ENCODE measurements at places on chromosomes 2 and 18.

GRCh38 chr2:108942888-108943287 lies 46.1 kb downstream of the EDAR start:
- no peak for DNase-seq

DNA sequence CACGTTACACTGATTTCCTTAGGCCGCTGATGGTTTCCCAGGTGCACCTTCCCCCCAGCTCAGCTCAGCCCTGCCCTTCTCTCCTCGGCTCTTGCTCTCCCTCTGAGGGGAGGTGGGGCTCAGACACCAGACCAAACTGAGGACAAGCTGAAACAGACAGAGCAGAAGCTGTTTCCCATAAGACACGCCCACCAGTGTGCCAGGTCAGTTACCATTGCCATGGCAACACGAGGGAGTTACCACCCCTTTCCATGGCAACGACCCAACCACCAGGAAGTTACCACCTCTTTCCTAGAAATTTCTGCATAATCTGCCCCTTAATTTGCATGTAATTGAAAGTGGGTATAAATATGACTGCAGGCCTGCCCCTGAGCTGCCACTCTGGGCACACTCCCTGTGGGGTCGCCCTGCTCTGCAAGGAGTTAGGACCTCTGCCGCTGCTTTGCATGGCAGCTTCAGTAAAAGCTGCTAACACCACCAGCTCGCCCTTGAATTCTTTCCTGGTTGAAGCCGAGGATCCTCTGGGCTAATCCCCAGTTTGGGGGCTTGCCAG lies 120.9 kb upstream of the SMIM21 start:
- no peak for DNase-seq

GRCh38 chr2:105654474-105655004 lies 90.2 kb upstream of the NCK2 start:
- DNase-seq, result no peak

DNA sequence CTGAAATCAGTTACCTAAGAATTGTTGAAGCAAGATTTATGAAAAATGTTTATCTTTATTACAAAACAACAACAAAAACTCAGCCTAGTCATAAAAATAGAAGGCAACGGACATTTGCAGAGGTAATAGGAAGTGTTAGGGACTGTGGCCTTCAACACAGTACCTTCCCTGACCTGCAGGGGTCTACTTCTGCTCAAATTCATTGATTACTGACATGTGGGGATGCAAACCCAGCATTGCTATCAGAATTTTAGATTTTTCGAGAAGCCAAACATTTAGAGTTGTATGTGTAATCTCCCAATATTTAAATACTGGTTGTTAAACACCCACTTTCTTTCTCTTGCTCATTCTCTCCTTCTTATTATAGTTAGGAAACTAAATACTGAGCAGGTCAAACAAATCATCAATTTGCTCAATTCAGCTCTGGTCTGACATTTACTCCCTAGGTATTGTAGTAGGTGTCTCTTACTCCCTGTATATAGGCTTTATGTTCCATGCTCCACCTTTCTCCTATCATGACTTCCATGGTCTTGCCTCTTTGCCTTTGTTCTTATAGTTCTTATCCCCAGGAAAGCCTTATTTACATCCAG lies 198.5 kb downstream of the UBE2E3 start:
- DNase-seq, result peak; percentile 20

DNA sequence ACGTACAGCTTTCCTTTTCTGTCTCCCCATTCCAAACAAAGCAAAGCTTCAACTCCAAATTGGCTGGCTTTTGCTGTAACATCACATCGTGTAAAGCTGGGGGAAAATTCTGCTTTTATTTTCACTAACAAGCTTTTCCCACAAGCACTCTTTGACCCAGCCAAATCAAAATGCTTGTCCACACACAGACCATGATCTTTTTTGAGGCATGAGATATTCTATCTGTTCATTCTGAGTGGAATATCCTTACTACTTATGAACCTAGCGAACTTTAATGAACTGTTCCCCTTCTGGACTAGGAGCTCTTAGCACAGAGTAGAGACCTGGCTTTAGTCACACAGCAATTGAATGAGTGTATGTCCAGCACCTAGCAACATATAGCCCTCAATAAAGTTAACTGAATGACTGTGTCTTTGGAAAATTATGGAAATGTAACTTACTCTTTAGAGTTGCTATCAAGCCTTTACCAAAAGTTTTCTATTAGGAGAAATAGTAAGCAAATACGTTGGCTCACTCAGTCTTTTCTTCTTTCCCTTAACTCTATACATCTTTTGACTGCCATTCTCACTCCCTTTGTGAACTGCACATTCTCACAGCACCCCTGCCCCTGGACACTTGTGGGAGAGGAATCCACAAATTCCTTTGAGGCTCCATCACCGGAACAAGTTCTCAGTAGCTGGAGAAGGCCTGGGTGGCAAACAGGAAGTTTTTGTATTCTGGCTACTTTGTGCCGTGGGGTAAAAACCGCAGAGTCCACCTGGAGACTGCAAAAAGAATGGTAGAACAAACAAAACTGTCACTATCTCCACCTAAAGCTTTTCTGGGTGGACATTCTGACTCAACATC lies 1.3 kb upstream of the UBE2E3 start:
- no peak for DNase-seq

- DNase-seq, result no peak
These were observed 39.2 kb downstream of the ARHGEF4 start for GRCh38 chr2:130875935-130876334.

DNA sequence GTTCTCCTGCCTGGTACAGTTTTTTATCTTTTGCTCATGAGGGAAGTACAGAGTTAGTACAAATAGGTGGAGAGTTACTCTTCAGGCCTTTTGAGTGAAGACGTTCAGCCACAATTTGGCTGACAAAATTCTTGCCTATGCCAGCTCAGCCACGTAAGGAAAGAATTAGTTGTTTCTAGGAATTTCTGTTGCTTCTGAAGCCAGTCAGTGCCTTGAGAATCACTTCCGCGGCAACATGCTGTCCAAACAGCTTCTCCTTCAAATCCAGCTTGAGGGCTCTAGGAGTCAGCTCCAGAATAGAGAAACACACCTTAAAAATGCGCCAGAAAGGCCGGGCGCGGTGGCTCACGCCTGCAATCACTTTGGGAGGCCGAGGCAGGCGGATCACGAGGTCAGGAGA lies 27.5 kb downstream of the M1AP start:
- DNase-seq, result no peak

GRCh38 chr18:70195014-70195614 lies 10.4 kb downstream of the RTTN start:
- no peak for DNase-seq

GRCh38 chr2:184091456-184091855 lies 506.9 kb upstream of the ZNF804A start:
- no peak for DNase-seq

GRCh38 chr18:2881088-2881839 lies 34.5 kb downstream of the EMILIN2 start:
- no peak for DNase-seq

- no peak for DNase-seq
These were observed 107.0 kb downstream of the SMIM21 start for GRCh38 chr18:75320506-75320905.

- DNase-seq, result no peak
These were observed 32.7 kb upstream of the ZSWIM2 start for GRCh38 chr2:186881660-186882059.

DNA sequence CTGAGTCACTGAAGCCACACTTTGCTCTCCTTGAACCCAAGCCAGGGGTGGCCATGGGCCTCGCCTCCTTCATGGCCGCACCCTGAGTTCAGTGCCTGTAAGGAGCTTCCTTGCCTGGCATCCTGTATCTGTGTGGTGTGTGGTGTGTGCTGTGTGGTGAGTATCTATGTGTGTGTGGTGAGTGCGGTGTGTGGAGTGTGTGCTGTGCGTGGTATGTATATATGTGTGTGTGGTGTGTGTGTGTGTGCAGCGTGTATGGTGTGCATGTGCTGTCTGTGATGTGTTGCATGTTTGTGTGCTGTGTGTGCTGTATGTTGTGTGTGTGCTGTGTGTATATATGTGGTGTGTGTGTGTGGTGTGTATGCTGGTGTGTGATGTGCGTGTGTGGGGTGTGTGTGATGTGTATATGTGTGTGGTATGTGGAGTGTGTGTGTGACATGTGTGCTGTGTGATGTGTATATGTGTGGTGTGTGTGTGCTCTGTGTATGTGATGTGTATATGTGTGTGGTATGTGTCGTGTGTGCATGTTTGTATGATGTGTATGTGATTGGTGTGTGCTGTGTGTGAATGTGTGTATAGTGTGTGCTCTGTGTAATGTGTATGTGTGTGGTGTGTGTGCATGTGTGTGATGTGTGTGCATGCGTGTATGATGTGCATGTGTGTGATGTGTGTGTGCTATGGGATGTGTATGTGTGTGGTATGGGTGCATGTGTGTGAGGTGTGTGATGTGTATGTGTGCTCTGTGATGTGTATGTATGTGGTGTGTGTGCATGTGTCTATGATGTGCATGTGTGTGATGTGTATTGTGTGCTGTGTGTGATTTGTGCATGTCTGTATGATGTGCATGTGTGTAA lies 22.6 kb downstream of the PRELID3A start:
- DNase-seq, result no peak

DNA sequence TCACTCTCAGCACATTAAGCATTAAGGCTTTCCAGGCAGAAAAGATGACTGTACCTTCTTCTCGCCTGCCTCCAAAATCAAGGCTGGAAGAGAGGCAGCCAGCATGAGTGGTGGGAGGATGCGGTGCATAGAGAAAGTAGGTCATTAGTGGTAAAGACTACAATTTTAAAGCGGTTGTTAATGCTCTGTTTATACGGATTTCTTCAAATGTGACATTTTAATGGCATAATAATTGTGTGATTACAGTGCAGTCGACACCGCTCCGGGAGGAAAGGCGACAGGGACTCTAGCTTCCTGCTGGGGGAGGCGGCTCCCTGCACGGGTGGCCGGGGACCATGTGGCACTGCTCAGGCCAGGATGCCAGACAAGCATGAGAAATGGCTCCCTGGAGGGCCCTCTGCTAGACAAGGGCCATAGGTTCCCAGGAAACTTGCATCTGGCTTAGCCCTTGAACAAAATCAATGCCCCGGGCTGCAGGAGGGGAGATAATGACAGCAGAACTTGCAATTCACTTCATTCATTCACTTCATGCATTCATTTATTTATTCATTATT lies 129.6 kb downstream of the GALNT14 start:
- DNase-seq, result no peak

- no peak for DNase-seq
These were observed 86.5 kb upstream of the EPB41L3 start for GRCh38 chr18:5630057-5630899.

DNA sequence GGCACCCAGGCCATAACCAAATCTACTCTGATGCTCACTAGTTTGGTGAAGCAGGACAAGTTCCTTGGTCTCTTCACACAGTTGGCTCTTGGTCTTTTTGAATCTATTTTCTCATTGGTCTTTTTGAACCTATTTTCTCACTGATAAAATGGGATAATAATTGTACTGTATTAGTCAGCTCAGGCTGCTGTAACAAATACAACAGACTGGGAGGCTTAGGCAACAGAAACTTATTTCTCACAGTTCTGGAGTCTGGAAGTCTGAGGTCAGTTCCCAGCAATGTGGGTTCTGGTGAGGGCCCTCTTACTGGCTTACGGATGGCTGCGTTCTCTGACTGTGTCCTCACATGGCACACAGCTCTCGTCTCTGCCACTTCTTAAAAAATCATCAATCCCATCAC lies 63.5 kb downstream of the C1D start:
- no peak for DNase-seq

DNA sequence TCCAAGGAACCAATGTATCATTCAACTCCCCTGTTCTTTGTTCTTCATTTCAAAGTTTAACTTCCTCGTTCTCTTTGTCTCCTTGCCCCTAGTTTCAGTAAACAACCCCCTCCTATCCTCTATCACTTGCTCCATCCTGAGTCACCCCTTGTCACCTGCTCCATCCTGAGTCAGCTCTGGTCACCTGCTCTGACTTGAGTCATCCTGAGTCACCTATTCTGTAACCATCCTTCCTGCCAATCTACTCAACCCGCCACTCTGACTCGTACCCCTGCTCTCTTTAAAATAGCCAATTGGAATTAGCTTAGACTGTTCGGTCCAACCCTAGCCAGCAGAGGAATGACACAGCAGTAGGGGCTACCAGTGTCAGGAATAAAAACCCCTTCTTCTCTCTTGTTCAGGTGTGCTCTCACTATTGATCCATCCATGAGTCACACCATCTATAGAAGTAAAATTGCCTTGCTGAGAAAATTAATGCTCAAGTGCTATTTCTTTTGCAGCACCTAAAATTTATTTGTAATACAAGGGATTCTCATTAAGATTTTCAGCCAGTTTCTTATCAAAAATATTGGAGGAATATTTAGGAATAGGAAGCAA lies 326.8 kb downstream of the AKAIN1 start:
- DNase-seq, result no peak

- no peak for DNase-seq
These were observed 54.7 kb downstream of the RTN4 start for GRCh38 chr2:54995553-54995952.

DNA sequence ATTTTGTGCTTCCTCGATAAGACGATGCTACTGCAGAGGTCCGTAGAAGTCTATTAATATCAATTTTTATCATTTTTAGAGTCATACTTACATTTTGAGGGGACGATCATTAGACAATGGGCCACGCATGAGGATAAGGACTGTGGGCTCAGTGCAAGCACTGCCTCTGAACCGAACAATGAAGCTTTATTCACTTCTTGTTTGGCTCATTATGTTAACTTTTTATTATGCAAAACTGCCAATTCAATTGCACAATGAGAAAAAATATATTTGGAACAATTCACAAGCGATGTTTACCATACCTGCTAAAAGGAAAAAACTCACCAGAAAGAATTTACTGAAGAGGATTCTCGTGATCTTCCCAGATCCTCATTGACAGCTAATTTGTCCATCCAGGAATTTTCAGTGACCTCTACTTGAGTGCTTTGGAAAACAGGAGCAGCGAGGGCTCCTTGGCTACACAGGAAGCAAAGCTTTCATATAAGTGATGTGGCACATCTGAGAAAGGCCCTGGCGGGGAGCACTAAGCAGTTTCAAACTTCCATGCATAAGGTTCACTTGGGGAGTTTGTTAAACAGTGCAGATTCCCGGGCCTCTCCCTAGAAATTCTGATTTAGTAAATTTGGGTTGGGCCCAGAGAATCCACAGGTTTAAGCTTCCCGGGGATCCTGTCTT lies 13.3 kb upstream of the CAPN13 start:
- DNase-seq, result no peak

DNA sequence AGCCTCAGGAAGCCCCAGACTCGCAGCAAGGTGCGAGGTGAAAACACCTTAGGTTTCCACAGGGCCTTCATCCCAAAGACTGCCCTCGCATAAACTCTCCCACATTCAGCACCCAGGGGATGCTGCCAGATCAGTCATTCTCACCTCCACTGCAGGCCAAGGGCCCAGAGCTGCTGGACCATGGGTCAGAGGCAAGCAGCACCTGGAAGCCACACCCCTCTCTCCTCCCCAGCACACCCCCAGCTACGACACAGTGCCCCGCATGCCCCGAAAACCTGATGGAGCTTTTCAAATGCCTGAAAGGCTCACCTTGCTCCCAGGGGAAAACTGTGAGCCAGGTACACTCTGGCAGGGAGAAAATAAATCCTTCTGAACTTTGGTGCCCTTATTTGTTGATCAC lies 31.9 kb upstream of the LDLRAD4 start:
- DNase-seq, result no peak

Data from SHP77 (cell line).